CD4-positive, alpha-beta memory T cell (primary cell): ENCODE measurements at places on chromosomes 12 and 14.

DNA sequence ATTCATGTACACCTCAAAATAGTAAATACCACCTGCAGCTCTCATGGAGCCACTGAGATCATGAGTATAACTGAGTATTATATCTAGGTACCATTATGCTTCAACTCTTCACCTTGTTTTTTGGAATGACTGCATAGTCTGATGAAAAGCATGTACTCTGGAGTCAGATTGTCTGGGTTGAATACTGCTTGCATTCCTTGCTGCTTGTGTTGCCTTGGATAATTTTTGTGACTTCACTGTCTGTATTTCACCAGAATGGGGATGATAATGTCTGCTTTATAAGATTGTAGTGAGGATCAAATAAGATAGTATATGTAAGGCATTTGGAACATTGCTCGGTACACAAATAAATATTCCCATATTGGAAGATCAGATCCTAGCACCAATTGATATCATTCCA, 54.2 kb downstream of the SUSD6 start:
- DNase-seq: no peak

DNA sequence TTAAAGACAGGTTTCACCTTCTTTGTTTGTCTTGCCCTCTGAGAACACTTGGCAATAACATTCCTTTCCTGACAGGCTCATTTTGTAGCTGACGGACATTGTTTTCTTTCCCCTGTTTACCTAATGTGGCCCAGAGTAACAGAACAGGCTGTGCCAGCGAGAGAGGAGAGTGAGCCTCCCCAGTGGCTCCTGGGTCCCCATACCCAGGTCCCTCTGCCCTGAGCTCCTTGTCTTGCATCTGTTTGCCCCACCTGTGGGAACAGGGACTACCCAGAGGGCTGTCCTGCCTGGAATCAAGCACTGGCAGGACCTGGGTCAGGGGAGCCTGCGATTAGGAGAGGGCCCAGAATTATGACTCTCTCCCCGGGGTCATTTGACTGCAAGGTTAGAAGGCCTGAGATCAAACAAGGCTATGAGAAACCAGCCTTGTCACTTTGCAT, 222.9 kb downstream of the ZFP36L1 start:
- DNase-seq: no peak

DNA sequence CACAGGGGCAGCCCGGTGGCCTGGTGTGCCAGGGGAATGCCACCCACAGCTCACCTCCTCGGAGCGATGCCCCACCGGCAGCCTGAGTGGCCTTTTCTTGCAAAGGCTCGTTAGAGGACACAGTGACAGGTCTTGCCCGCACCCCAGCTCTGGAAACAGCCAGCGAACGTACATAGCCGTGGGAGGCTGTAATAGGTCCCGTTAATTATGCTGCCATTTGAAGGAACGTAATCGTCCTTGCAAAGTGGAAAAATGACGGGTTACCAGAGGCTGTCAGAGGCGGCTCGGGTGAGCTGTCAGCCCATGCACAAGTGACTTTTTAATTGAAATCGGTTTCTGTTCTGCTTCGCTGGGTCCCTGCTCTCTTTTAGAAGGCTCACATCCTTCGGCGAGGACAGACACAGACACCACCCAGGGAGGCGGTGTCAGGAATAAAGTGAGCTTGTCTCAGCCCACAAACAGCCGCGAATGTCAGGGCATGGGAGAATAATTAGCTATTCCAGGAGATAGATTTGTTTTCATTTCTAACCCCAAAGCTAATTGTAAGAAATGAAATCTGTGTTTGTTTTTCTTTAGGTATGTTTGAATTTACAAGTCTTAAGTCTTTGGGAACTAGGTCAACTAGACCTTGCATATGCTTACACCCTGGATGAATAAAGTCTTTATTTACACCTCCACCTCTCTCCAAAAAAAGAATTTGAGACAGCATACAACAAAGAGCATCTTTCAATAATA, 77.2 kb upstream of the RFLNA start:
- no peak for DNase-seq

DNA sequence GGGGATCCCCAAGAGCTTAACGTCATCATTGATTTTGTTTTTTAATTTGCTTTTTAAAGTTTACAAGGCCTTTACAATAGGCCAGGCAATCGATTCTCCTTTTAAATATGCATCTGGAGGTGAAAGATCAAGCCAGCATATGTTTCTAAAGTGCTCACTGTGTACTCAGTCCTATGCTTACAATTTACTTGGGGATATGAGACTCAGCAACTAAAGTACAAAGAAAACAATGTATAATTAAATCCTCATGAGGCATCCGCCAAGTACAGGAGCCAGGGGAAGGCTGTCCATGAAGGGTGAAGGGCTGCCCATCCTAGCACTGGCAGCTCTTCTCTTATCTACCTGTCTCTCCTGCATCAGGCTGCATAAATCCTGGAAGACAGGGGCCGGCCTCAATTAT, 11.8 kb downstream of the CCDC92 start:
- no peak for DNase-seq

- no peak for DNase-seq
These were observed 242.6 kb upstream of the CRY1 start for GRCh38 chr12:107335802-107336570.

DNA sequence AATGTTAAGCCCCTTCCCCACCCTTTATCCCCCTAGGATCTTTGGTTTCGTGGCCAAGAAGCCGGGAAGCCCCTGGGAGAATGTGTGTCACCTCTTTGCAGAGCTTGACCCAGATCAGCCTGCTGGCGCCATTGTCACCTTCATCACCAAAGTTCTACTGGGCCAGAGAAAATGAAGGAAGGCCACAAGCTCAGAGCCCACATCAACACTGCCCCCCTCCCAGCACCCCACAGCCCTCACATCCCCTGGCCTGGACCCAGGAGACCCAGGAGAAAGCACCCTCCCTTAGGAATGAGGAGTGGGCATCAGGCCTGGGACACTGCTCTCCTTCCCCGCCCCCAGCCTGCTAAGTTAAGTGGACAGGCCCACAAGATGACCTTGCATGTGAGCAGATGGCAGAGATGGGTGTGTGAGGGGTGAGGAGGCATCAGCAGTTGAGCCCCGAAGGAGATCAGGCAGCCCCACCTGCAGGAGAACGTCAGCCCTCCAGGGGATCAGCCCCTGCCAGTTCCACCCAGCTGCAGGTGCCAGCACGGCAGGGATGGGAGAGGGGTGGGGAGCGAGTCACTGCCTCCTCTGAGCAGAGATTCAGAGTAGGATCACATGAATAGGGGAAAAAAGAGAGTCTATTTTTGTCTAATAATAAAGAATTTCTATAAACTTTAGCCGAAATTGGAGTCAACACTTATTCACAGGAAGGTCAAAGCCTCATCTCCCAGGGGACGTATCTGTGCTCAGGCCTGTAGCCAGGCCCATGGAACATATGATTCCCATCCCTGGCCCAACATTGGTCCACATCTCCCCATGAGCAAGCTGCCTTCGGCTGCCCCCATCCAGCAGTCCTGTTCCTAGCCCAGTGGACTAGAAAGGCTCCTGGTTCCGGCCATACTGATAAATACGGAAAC, 14.1 kb downstream of the TNS2 start:
- no peak for DNase-seq

DNA sequence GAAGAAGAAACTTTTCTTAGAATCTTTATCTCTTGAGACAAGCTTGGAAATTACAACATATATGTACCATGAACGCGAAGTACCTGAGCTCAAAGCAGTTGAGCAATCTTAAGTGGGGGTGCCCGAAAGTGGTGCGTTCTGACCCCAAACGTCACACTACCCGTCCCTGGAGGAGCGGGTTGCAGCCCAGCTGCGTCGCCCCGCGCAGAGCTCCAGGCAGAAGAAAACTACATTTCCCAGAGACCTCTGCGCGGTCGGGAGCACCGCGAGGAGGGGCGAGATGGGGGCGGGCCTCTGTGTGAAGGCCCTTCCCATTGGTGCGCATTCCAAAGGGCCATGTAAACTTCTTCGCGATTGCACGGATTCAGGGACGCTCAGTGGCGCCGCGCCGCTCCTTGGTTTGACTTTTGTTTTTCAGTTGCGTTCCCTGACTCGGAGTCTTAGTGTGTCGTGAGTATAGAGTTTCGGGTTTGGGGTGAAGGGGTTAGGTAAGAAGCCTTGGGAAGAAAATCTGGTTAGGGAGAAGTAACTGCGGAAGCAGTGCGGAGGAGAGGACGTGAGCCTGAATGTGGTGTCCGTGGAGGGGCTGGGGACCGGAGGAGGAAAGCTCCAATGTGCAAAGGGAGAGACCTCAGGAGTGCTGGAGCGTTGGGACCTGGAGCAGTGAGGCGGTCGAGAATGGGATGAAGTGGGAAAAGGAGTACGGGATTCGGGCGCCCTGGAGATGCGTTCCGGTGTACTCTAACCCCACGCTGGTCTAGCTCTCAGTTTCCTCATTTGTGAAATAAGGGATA, at the start of gene CCDC77:
TSS of gene CCDC77 (plus strand) at position 410 of the 794 bp plus-strand sequence. CDS start 7,740 bp downstream, outside the sequence.
- peak; percentile 95 for DNase-seq

- no peak for DNase-seq
These were observed 82.3 kb downstream of the RGS6 start for GRCh38 chr14:72014486-72014885.

- no peak for DNase-seq
These were observed 58.6 kb downstream of the MON2 start for GRCh38 chr12:62525271-62525670.

DNA sequence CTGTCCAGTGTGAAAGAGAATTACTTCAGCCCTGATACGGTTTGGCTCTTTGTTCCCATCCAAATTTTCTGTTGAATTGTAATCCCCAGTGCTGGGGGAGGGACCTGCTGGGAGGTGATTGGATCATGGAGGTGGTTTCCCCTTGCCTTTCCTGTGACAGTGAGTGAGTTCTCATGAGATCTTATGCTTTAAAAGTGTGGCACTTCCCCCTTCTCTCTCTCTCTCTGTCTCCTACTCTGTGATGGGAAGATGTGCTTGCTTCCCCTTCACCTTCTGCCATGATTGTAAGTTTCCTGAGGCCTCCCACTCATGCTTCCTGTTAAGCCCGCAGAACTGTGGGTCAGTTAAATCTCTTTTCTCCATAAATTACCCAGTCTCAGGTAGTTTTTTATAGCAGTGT, 5.5 kb upstream of the SLC15A5 start:
- DNase-seq: no peak

DNA sequence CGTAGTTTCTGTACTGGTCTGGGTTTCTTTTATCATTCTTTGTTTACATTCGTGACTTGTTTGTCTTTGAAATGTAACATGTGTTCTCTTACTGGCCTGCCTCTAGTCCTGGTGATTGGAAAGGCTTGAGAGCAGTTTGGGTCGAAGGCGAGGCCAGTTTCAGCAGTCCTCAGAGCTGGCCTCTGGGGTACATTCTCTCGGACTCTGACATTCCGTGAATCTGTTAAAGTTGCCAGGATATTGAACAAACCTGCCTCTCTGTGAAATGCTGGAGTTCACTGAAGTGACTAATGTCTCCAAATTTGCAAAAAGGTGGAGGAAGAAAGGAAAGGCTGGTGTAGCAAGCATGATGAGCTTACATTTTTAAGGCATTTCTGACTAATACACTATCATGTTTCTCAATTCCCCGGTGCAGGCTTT, 1.5 kb downstream of the PLEKHA5 start:
- no peak for DNase-seq

GRCh38 chr12:103273645-103274044, 222.1 kb downstream of the C12orf42 start:
- no peak for DNase-seq

DNA sequence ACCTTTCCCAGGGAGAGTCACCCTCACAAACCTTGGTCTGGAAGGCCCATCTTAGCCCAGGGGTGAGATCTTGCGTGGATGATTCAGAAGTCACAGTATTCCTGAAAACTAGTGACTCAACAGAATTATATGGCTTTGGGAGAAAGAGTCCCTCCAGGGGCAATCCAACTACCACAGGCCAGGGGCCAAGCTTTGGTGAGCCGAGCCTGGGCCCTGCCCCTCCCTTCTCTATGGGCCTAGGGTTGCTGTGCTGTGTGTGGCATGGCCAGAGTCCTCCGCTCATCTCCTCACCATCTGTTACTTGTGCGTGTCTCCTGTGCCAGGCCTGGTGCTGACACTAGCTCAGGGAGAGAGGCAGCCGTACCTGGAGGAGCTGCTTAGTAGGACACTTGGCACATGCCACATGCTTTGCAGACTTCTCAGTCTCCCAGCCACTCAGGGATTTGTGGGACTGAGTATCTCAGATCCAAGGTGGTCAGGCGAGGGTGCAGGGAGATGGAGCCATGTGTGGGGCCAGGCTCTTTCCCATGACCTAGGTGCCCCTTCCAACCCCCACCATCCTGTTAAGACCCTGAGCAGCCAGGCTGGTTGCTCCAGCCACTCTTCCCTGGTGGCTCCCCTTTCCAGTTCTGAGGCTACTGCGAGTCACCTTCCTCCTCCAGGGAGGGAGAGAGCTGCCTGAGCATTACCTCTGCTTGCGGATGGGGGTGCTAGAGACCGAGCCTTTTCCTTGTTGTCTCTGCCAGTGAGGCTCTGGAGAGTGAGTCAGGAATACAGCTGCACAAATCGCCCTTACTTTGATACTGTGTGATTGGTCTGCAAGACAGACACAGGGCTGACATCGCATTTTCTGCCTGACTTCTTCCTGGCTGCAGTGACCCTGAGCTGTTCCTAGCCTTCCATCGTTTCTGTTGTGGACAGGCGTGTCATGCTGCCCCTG, 94.1 kb downstream of the SLC25A47 start:
- DNase-seq: no peak

- no peak for DNase-seq
These were observed 314.8 kb upstream of the SFSWAP start for GRCh38 chr12:131395971-131396573.

- DNase-seq: no peak
These were observed 126.0 kb upstream of the CNTN1 start for GRCh38 chr12:40566271-40566670.

DNA sequence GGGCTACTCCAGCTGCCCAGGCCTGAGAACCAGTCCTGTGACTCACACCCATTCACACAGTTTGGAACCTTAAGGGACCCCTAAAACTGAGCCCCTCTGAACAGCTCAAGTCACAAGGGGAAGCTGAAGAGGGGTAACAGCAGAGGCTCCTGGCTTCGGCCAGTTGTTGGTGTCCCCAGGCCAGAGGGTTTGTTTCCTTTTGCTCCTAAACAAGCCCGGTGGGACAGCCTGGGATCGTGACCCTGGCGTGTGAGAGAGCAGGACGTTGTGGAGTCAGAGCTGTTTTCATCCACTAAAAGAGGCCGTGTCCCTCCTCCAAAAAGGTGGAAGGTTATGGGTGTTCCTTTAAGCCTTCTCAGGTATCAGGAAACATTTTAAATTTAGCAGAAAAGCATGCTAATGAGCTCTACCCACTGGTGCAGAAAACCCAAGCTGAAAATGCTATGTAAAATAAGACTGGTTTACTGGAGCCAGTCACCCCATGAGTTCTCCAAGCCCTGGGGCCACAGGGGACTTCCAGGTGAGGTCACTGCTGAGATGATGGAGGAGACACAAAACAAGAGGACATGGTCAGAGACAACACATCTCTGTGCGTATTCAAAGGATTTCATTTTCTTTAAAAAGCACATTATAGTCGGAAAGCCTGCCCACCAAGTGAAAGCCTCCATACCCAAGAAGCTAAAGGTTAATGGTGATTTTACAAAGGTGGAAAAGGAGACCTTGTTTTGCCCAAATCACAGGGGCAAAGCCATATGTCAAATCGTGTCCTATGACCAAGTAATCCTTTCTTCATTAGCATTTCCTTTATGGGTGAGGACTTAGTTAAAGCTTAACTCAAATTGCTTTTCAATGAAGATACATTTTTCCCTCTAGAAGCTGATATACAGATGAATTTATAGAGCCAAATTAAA, 14.1 kb downstream of the PRKAB1 start:
- DNase-seq: no peak
